Pons (tissue), 1 donor: ENCODE measurements at places on chromosomes 5 and 9.
A peak's percentile ranks its signal among the peaks of the same experiment; 100 is the strongest.

- peak; percentile 100 for DNase-seq
These were observed at the start of gene IPO11 for GRCh38 chr5:62412549-62413329. TSS of gene IPO11 (plus strand) at chr5:62412763. CDS start at chr5:62437280, 24,517 bp downstream.

DNA sequence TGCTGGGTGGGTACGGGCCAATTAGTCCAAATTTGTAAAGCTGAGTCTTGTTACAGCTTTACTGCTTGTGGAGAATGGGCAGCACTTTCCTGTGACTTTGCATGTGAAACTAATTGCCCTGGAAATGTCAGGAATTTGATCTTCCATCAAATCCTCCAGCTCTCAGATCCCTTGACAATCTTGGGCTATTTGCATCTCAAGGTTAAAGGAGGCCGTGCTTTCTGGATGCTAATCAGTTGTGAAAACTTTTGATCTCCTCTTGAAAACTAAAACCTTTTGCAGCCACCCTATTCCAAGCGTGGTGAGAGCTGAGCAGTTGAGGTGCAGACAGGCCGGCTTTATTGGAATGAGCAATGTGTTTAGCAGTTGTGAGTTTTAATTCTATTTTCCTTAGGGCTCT is 68.0 kb upstream of the CLINT1 start:
- no peak for DNase-seq

- DNase-seq: no peak
These were observed 9.9 kb upstream of the PRR16 start for GRCh38 chr5:120454094-120454798.

DNA sequence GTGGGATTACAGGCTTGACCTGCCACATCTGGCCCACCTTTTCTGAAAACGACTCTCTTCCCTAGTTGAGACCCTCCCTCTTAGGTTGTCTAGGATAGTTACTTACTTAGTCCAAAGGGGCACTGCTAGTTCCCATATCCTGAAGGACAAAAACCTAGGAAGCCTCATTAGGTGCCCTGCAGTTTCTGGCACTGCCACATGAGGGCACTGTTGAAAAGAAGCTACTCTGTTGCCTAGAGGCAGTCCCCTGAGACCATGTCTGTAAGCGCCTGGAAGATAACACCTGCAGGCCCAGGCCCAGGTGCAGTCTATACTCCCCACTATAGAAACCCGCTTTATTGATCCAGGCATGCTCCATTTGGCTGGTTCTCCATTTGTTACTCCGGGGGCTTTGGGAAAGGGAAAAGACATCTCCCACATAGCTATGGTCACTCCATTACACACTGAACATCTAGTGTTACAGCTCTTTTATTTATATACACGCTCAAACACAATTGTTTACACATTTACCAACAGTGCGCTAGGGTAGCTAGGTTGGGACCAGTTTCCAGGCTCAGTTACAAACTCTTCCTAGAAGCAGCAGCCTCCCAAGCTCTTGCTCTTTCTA is 73.4 kb upstream of the PPARGC1B start:
- DNase-seq: no peak

DNA sequence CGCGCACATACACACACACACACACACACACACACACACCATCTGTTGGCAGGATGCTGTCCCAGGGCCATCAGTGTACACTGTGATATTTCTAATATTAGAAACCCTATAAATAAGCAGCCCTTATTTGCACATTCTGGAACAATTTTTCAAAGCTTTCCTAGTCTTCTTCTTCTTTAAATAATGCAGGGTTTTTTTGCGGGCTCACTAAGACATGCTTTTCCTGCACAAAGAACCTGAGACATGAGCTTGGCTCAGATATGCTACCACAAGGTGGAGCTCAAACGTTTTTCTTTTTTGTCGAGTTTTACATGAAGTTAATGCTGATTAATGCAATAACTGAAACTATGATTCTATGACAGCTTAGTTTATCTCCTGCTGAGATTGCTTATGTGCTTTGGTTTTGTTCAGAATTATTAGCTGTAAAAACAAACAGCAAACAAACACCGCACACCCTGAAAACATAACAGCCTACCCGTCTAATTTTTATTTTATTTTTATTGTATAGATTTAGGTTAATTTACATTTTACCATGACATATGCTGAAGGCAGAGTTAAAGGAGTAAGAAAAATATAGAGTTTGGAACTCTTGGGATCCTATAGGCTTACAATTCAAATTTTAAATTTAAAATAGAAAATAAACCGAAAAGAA is 95.8 kb downstream of the ALDH1A1 start:
- DNase-seq: peak; percentile 71

- peak; percentile 2 for DNase-seq
These were observed 1021.2 kb downstream of the NR2F1-AS1 start for GRCh38 chr5:92559781-92560180.

GRCh38 chr5:69225860-69226259 is 8.8 kb upstream of the CDK7 start:
- DNase-seq: no peak

DNA sequence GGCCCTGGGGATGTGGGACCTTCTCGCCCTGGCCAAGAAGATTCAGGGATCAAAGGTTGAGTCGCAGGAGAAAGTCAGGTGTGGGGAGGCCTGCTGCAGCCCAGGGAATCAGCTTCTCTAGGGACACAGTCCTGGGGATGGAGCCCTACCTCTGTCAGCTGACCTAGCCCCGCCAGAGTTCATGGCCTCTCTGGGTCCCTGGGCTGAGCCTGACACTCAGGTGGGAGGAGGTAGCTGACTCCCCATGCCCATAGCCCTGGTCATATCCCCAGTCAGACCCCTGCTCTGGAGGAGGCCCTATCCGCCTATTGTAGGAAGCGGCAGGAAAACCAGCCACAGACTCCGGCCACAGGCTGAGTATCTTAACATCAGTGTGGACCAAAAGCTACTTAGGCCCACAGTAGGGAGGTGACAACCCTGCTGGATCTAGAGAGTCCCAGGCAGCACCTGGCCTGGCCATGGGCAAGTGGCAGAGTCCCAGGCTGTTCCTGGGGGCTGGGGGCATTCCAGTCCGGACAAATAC is 15.0 kb upstream of the MRNIP start:
- no peak for DNase-seq

DNA sequence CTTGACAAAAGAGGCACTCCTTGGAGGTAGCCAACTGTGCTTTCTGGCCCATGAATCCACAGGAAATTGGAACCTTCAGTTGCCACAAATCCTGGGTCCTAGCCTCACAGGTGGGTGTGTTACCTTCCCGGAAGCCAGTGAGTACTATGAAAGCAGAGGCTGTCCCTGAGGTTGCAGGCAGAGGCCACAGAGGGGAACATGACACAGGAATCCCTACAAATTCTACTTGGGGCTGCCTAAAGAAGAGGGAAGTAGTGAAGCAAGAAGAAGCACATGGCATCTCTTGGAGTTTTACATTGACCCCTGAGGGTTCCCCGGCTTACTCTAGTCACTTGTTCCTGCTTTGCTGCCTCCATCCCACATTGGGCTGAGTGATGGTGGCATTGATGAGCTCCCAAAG is 2.6 kb downstream of the SLC22A5 start:
- no peak for DNase-seq

DNA sequence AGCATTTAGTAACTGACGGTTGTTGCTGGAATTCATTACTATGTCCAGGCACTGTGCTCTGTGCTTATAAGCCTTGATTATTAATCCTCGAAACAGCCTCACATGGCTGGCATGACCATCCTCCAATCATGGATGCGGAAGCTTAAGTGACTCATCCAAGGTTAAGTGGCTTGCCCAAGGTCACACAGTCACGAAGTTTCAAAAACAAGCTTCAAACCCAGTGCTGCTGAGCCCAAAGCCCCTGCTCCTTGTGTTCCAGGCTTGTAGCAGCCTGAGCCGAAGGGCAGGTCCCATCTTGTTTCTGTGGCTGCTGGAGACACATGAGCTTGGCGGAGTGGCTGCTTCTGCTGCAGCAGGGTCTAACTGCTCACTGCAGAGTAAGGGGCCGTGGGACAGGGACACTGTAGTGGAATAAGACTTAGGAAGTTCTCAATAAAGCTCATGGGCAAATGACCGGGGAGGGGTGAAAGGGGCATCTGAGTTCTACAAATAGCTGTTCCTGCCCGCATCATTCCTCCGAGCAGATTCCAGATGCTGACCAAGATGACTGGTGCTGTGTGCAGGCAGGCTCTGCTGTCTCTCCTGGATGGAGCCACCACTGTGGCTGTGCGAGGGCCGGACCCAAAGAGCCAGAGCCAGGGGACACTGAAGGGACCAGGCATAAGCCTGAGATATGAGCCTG is 32.4 kb downstream of the WHRN start:
- DNase-seq: no peak

DNA sequence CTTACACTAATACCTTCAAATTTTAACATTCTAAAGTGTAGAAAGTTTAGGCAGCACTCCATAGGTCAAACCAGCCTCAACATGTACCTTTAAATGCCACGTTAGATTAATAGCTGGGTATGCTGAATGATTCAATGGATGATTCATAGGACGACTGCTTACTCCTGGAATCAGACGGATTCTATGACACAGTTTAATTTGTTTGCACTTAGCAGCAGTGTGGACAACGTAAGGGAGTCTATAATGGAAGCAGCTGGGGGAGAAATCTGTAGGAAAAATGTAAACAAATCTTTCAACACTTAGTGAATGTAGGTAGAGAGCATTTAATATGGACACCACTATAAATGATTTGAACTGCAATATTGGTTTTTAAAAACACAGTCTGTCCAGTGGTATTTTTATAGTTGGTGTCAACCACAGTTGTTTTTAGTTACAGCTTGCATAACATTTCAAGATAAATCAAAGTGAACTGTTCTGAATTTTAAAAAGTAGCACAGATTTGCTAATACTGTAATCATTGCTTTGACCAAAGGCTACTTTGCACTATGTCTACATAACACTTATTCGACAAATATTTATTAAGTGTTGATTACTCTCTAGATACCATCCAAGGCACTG is 701.5 kb upstream of the MEF2C start:
- DNase-seq: no peak

DNA sequence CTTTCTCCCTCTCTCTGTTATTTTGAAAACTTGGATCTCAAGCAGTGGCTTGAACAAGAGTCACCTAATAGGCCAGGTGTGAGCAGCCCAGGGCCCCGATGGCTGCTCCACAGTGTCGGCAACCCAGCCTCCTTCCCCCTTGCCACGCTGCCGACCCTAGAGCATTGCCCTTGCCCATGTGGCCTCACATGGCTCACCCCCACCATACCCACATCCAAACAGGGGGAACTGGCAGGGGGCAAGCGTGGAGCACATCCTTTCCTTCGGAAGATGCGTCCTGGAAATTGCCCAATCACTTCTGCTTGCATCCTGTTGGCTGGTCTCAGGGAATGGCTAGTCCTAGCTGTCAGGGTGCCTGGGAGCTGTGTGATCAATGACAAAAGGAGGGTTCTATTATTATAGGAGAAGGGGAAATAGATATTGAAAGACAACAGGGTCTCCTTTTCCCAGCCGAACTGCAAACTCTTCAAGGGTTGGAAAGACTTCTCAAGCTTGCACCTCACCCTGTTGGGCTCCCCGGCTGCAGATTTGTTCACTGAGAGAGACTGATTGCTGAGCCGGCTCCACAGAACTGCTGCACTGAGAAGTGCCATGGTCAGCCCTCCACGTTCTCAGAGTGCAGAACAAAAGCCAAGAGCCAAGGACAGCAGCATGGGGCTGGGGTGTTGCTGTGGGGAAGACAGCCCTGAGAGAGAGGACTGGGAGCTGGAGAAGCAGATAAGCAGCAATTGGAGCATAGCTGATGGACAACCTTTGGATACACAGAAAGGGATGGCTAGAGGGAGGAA is 8.3 kb upstream of the TIFAB start:
- no peak for DNase-seq

DNA sequence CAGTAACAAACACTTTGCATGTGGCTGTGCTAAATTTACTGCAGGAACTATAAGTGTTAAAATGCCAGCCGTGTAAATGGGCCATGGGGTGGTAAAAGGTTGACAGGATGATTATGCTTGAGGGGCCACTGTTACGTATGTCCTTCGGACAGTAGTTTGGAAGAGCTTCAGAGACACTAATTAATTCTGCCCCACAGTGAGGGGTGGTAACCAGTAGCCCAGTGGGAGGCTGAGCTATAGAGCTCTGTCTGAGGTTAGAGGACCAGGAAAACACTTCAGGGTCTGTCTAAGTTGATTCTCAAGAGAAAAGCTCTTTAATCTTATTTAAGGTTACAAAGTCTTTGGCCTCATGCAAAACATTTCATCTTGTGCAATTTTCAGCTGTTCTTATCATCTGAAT is 176.6 kb downstream of the DMRTA1 start:
- no peak for DNase-seq

- no peak for DNase-seq
These were observed 78.9 kb upstream of the CXCL14 start for GRCh38 chr5:135657536-135658305.
